ENCODE measurements at places on chromosomes 12 and 14.
A peak's percentile ranks its signal among the peaks of the same experiment; 100 is the strongest.

DNA sequence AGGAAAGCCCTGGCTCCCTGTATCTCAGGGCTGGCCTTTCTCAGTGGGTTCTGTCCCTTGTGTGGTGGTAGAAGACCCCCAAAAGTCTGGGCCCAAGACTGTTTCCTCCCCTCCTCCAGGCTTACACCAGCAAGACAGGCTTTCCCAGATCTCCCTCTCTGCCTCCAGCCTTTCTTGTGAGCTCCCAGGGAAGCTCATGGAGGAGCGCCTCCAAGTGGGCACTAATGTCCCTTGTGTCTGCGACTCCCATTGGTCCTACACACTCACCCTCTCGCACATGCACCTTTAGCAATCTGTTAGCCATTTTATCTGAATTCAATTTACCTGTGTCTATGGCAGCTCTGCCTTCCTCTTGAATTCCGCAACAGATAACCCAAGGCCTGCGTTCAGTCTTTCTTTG lies 251.1 kb upstream of the CAND1 start:
- DNase-seq = no peak

DNA sequence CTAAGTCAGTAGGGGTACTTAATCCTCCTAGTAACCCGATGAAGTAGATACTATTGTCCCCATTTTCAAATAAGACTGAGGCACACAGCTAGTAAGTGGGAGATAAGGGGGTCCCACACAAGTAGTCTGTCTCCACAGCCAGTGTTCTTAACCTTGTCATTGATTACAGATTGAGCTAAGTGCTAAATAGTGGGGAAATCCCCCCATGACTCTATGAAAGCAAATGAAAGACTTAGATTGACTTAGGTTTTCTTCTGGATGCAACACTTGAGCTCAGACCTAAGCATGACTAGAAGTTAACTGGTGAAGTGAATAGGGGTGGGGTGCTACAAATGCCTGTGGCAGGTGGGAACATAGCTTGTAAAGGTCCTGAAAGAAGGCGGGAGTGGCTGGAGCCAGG lies 73.8 kb downstream of the SYNE2 start:
- DNase-seq = no peak

DNA sequence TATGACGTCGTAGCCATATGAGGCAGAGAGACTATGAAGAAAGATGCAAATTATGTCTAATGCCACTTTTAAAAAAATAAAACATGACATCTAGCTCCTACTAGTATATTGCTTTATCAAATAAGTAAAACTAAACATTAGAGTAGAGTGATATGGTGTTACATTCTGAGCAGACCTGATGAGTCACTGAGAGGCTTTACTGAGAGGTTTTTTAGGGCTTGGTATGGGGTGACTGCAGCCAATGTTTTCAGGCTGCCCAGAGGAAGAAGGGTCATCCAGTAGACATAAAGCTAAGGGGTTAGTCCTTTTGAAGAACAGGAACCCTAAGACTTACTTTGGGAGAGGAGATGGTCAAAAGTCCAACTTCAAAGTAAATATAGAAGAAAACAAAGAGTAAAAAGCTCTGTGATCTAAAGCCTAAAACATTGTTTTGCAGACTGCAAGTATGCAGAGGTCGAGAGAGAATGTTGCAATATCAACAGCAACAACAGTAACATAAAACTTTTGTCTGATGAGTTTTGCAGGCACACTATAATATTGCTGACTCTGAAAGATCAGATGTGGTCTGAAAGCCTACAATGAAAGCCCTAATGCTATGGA lies 774.7 kb downstream of the TMTC2 start:
- no peak for DNase-seq

GRCh38 chr14:71244341-71244740 lies 337.1 kb downstream of the PCNX1 start:
- no peak for DNase-seq

DNA sequence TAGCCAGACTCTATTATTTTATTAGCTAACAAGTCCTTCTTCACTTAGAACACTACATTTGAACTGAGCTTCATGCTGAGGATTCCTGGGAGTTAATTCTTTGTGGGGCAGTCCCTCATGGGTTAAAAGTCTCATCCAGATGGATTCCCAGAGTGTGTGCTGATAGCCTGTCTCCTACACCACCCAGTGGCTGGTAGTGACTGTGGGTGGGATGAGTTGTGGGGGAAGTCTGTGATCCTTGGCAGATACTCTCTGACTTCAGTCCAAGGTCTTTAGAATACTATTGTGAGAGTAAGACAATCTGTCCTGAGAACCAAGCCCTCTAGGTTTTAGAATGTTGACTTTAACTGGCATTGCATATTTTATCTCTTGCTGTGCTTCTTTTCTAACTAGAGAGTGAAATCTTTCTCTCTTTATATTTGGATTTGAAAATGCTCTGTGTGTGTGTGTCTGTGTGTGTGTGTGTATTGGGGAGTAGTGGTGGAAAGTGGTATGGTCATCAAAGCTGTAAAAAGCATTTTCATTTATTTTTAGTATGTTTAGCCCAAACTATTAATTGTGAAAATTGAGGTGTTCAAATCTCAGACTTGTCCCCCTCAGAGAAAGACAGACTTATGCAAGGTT lies 37.3 kb downstream of the AKAP6 start:
- DNase-seq = no peak

- DNase-seq = no peak
Observed at GRCh38 chr14:104341532-104342434, 203.4 kb downstream of the KIF26A start.

DNA sequence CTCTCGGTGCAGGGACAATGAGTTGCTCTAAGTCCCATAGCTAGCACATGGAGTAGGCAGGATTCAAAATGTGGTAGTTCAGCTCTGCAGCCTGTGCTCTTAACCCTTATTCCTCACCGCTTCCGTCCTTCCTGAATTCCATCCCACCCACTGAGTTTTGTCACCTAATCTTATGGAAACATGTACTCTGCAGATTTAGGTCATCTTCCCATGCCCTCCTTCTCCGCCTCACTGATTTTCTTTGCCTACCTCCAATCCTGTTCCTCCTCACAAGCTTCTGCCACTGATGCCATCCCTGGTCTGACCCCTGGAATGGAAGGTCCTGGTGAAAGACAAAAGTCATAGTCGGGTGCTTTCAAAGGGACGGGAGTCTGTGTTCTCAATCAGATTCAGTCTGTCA lies 46.5 kb upstream of the ABCC9 start:
- no peak for DNase-seq

DNA sequence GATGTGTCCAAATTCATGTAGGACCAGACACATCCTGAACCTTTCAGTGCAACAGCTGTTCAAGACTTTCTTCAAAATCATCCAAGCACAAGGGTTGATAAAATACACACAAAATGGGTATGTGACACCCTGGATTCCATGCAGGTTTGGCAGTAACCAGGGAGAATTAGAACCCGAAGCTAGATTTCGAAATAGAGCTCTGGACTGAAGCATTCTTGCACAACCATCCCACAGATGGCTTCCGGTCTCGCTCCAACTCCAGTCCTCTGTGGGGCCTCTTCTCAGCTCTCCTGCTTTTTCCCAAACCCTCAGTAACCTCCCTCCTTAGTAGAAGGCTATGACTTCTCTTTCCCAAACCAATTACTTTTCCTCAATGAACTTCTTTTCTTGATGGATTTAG lies 171.3 kb downstream of the TTC7B start:
- DNase-seq = no peak

GRCh38 chr12:47752552-47752951 lies 6.1 kb downstream of the RAPGEF3 start:
- no peak for DNase-seq

- DNase-seq = peak; percentile 12
Observed at GRCh38 chr12:42143452-42144157, 1.1 kb downstream of the GXYLT1 start.

DNA sequence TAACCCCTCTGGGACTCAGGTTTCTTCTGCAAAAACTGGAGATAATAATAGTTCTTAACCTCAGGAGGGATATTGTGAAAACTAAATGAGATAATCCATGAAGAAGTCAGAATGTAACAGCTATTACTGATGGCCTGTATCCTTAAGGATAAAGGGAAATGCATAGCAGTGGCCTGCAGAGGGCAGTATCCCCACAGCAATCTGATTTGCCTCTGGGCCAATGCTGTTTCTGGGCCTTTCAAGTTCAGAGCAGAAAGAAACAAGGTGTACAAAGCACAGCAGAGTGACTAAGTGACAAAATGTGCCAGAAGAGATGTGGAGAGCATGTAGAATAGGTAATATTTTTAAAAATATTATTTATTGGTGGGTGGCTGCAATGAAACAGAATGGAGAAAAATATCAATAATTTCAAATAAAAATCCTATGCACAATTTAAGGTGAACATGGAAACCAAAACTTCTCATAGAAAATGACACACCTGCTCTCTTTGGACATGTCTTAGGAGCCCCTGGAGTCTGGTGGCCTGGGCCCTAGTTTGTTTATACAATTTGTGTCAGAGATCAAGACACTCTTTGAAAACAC lies 90.3 kb downstream of the C12orf75 start:
- peak; percentile 47 for DNase-seq

DNA sequence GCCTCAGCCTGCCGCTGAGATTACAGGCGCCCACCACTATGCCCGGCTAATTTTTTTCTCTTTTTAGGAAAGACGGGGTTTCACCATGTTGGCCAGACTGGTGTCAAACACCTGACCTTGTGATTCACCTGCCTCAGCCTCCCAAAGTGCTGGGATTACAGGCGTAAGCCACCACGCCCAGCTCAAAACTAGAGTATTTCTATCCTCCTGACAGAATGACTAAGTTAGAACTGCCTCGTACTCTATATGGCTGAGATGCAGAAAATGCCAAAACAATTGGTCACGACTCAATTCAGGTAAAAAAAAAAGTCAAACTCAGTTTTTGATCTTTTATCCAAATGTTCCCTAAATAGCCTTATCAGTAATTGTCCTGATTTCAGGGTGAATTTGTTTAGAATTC lies 11.1 kb downstream of the AKAP5 start:
- no peak for DNase-seq

DNA sequence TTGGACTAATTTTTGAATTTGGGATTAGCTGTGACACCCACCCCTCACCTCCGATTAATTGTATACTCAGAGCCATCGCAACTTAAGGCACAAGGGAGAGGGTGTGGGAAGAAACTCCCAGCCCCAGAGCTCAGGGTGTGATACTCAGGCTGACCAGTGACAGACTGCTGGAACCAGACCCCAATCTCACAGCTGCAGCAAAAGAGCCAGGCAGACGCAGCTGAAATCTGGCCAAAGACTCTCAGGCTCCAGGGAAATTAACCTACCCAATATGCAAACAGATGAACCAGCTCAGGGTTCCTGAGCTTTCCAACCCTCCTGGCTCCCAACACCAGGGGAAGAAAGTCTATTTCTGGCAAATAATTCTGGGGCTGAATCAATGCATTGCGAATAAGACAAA lies 30.5 kb downstream of the ANAPC7 start:
- DNase-seq = no peak

- DNase-seq = no peak
Observed at GRCh38 chr12:18443768-18444437, 182.6 kb downstream of the PIK3C2G start.

GRCh38 chr14:70004791-70005190 lies 125.6 kb downstream of the SMOC1 start:
- DNase-seq = no peak

GRCh38 chr12:2679068-2679815 lies 115.5 kb upstream of the FKBP4 start:
- DNase-seq = no peak

DNA sequence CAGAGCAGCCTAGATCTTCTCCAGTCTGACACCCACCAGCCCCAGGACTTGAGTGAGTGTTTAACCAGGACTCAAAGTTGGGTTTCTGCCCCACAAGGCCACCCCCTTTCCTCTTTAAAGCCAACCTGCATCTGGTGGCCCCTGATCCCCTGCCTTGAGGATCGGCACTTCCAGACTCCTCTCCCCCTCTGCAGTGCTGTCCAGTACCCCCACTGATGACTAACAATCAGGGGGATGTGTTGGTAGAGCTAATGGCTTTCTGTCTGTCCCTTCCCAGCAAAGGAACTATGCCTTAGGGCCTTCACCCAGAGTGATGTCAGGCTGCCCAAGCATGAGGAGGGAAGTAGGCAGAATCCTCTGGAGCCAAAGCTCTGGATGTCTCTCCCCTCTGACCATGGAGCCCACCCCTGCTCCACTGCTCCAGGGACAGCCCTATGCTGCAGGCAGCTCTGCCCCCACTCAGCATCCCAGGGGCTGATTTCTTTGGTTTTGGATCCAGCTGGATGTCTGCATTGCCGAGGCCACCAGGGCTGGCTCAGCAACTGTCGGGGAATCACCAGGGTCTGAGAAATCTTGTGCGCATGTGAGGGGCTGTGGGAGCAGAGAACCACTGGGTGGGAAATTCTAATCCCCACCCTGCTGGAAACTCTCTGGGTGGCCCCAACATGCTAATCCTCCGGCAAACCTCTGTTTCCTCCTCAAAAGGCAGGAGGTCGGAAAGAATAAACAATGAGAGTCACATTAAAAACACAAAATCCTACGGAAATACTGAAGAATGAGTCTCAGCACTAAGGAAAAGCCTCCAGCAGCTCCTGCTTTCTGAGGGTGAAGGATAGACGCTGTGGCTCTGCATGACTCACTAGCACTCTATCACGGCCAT lies 42.9 kb downstream of the DAD1 start:
- DNase-seq = no peak

DNA sequence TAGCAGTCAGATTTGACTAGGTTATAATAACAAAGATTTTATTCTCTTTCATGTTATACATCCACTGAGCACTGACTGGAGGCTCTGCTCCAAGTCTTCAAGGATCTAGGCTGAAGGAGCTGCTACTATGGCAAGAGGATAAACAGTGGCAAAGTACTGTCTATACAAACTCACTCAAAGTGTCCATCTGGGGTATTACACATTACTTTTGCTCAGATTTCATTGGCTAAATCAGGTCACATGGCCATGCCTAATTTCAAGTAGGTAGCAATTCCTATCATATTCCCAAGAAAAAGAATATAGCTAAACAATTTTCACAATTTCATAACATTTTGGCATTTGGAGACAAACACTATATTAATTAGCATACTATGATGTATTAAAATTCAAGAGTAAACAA lies 40.9 kb downstream of the CDK17 start:
- no peak for DNase-seq

GRCh38 chr12:122584177-122584863 lies 57.3 kb downstream of the KNTC1 start:
- DNase-seq = no peak

DNA sequence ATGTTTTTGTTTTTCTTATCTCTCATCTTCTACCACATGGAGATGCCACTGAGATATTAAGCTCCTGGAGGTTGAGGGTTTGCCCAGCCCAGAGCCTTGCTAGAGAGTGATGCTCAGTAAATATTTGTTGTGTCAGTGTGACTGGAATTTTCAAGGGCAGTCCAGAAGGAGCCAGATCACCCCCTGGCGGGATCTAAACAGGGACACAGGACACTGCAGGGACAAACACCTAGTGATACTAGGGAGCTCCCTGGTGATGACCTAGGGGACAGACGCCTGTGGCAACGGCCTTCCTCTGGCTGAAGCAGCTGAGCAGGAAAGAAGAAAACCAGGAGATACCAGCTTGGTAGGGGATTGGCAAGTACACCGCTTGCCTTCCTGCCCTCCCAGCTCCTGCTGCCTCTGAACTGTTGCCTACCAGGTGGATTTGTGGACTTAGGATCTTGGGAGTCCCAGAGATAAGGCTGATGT lies 714.4 kb upstream of the TBX3 start:
- no peak for DNase-seq

All from CD4-positive, alpha-beta T cell treated with Interleukin-15 for 4 hours (primary cell).